ENCODE measurements at places on chromosomes 12 and 14. TPM values are rescaled to one million over a fixed set of nuclear protein-coding genes. Genes with fewer than 3 reads are reported as not detected.
A peak's percentile ranks its signal among the peaks of the same experiment; 100 is the strongest.

DNA sequence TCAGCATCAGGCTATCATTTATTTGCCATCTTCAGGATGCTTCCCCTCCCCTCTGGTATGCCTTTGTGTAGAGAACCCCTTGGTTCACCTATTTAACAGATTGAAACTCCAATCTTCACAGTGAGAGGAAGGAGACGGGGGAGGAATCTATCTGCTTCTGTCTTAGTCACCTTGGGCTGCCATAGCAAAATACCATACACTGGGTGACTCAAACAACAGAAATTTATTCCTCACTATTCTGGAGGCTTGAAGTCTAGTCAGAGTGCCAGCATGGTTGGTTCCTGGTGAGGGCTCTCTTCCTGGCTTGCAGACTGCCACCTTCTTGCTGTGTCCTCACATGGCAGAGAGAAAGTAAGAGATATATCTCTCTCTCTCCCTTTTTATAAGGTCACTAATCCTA is 13.5 kb upstream of the EML1 start:
- H3K36me3 ChIP-seq, result peaks cover 26% of the 10 kb centered on the region
- peak overlapping the region; percentile 13 for H3K27ac ChIP-seq
- H3K4me3 ChIP-seq, result no peak overlapping the region
- H3K4me1 ChIP-seq, result peaks cover 4% of the 10 kb centered on the region

DNA sequence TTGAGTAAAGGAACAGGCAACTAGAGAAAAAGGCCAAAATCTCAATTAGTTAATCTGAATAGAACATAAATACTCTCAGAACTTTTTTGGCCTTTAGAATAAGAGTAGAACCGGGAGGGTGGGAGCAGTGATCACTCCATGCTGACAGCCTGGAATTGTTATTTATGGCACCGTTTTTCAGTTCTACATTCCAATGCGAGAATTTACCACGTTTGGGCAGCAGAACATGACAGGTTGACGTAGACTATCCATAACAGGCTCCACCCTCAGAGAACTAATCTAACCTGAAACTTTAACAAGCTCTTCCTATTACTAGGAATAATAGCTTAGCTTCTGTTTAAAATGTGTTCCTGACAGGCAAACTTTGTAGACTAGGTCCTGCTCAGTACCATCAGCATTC is 379.1 kb downstream of the SEC23A start:
- no peak overlapping the region for H3K27ac ChIP-seq
- no peak overlapping the region for H3K4me3 ChIP-seq
- H3K27me3 ChIP-seq, result no peaks in the 10 kb centered on the region
- H3K36me3 ChIP-seq, result no peaks in the 10 kb centered on the region

The CFAP54 gene
- not detected for total RNA-seq

- H3K27ac ChIP-seq, result no peak overlapping the region
- no peaks in the 10 kb centered on the region for H3K4me1 ChIP-seq
- H3K4me3 ChIP-seq, result no peak overlapping the region
- H3K36me3 ChIP-seq, result no peaks in the 10 kb centered on the region
Observed at GRCh38 chr12:97235102-97235501, 227.5 kb upstream of the RMST start.

The KCNH3 gene
- total RNA-seq, result 0.08 TPM

GRCh38 chr12:113333877-113334785 is 778 bp downstream of the SLC8B1 start:
- no peaks in the 10 kb centered on the region for H3K27me3 ChIP-seq
- peaks cover 9% of the 10 kb centered on the region for H3K36me3 ChIP-seq
- H3K4me1 ChIP-seq, result peaks cover 14% of the 10 kb centered on the region
- no peak for DNase-seq
- H3K4me3 ChIP-seq, result peak overlapping the region; percentile 67

The TAS2R46 gene
- 0.89 TPM for total RNA-seq

The DAO gene
- not detected for total RNA-seq

GRCh38 chr14:103121121-103121845 is 2.0 kb upstream of the TNFAIP2 start:
- H3K36me3 ChIP-seq, result peaks cover 4% of the 10 kb centered on the region
- no peak overlapping the region for H3K4me3 ChIP-seq
- H3K4me1 ChIP-seq, result peaks cover 28% of the 10 kb centered on the region
- no peaks in the 10 kb centered on the region for H3K27me3 ChIP-seq
- no peak for DNase-seq

- no peaks in the 10 kb centered on the region for H3K36me3 ChIP-seq
- H3K4me1 ChIP-seq, result no peaks in the 10 kb centered on the region
- no peaks in the 10 kb centered on the region for H3K27me3 ChIP-seq
- DNase-seq, result no peak
- H3K27ac ChIP-seq, result no peak overlapping the region
- no peak overlapping the region for H3K4me3 ChIP-seq
Observed at GRCh38 chr14:79767251-79767650, 444.1 kb downstream of the DIO2 start.

DNA sequence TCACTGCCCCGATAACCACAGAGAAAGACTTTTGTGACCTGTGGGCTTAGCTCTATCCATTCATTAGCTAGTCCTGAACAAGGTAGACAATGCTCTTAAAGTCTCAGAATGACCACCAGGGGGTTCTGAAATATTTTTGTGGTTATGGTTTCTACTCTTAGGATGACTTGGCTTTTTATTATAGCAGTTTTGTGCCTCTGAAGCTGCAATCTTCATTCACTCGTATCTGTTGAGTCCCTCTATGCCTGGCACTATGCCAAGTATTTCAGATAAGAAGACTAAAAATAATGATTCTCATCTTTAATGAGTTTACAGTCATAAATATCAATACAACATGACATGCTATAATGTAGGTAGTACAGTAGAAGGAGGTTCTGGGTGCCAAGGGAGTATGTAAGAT is 130.8 kb upstream of the TRHDE start:
- H3K36me3 ChIP-seq, result no peaks in the 10 kb centered on the region
- H3K27ac ChIP-seq, result no peak overlapping the region
- no peaks in the 10 kb centered on the region for H3K4me1 ChIP-seq
- no peak for DNase-seq
- no peak overlapping the region for H3K4me3 ChIP-seq

The ANG gene
- total RNA-seq, result 2.7 TPM

The PAPOLA gene
- total RNA-seq, result 86.2 TPM

- no peak overlapping the region for H3K27ac ChIP-seq
- no peak for DNase-seq
- H3K27me3 ChIP-seq, result no peaks in the 10 kb centered on the region
- H3K36me3 ChIP-seq, result no peaks in the 10 kb centered on the region
- no peaks in the 10 kb centered on the region for H3K4me1 ChIP-seq
Observed at GRCh38 chr12:92721130-92721529, 18.3 kb downstream of the PLEKHG7 start.

DNA sequence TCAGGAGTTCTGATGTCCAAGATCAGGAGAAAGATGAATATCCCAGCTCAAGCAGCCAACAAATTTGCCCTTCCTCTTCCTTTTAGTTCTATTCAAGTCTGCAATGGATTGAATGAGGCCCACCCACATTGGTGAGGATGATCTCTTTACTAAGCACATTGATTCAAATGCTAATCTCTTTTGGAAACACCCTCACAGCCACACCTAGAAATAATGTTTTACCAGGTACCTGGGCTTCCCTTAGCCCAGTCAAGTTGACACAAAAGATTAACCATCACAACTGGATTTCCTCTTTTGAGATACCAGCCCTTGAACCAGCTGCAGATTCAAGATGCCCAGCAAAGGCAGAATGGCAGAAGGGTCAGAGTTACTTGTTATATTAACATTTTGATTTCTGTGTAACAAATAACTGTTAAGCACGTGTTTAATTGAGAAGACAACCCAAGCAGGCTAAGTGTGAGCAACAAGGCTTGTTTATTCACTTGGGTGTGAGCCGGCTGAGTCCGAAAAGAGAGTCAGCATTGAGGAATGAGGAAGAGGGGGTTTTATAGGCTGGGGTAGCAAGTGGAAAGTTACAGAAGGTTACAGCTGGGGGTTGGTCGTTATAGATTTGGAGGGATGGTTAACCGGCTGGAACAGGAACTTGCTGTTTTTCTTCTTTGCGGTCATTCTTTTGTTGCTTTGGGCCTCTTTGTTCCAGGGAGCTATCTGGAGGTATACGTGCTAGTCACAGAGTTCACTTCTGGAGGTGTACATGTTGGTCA is 180.3 kb downstream of the EMP1 start:
- no peak overlapping the region for H3K27ac ChIP-seq
- no peaks in the 10 kb centered on the region for H3K36me3 ChIP-seq
- H3K27me3 ChIP-seq, result no peaks in the 10 kb centered on the region

DNA sequence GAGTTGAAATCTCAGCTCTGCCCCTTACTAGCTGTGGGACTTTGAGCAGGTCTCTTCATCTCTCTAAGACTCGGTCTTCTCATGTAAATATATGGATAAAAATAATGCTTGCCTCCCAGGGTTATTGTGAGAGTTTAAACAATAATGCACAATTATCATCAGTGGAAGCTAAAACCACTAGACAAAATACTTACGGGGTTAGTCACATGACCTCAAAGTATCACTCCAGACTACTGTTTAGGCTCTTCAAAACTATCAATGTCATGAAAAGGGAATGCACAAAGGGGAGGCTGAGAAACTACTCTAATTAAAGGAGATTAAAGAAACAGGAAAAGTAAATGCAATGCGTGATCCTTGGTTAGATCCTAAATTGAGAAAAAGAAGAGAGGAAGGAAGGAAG is 24.5 kb upstream of the TSPAN11 start:
- no peak overlapping the region for H3K4me3 ChIP-seq
- no peaks in the 10 kb centered on the region for H3K27me3 ChIP-seq
- no peak overlapping the region for H3K27ac ChIP-seq
- H3K4me1 ChIP-seq, result peaks cover 28% of the 10 kb centered on the region
- H3K36me3 ChIP-seq, result no peaks in the 10 kb centered on the region

DNA sequence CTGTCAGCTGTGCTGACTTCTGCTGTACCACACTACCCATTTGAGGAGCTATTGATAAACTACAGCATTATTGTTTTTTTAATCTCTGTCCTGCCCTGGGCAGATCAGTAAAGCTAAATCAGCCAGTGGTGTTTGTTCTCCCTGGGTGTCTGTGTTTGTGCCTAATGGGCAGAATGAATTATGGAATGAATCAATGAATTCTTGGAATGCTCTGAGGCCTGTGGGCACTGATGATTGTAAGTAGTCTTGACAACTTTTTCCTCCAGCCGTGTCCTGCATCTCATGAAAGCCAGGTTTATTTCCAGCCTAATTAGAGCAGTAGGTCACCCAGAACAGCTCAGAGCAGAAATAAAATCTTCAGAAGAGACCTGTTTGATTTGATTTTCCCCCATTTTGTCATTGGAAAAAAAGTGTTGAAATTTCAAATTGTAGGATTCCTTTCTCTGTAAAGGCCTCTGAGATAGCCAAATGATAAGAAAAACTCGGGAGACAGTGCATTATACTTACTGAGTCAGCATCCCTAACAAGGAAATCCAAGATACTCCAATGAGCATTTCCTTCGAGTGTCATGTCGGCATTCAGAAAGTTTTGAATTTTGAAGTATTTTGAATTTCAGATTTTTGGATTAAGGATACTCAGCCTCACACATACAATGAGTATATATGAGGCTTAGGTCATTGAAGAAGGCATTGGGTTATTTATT is 19.4 kb upstream of the EVL start:
- H3K27me3 ChIP-seq, result no peaks in the 10 kb centered on the region
- DNase-seq, result no peak
- no peak overlapping the region for H3K27ac ChIP-seq
- H3K4me1 ChIP-seq, result peaks cover 6% of the 10 kb centered on the region

DNA sequence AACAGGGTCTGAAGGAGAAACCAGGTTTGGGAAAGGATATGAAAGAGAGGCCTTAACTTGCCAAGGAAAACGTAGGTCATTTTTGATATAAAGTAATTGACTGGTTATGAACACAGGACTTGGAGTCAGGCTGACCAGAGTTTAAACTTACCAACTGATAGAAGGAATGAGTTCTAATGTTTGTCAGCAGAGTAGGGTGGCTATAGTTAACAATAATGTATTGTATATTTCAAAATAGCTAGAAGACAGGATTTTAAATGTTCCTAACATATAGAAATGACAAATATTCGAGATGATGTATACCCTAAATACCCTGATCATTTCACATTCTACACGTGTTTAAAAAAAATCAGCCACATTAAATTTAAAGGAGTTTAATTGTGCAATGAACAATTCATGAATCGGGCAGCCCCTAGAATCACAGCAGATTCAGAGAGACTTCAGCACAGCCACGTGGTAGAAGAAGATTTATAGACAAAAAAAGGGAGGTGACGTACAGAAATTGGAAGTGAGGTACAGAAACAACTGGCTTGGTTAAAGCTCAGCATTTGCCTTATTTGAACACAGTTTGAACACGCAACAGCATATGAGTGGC is 52.5 kb upstream of the PLEKHG7 start:
- no peaks in the 10 kb centered on the region for H3K27me3 ChIP-seq
- H3K36me3 ChIP-seq, result no peaks in the 10 kb centered on the region
- no peak for DNase-seq
- H3K4me3 ChIP-seq, result no peak overlapping the region
- 0 out of 2 replicates have a peak, but pooled peaks cover 4% of the 10 kb centered on the region for H3K4me1 ChIP-seq

DNA sequence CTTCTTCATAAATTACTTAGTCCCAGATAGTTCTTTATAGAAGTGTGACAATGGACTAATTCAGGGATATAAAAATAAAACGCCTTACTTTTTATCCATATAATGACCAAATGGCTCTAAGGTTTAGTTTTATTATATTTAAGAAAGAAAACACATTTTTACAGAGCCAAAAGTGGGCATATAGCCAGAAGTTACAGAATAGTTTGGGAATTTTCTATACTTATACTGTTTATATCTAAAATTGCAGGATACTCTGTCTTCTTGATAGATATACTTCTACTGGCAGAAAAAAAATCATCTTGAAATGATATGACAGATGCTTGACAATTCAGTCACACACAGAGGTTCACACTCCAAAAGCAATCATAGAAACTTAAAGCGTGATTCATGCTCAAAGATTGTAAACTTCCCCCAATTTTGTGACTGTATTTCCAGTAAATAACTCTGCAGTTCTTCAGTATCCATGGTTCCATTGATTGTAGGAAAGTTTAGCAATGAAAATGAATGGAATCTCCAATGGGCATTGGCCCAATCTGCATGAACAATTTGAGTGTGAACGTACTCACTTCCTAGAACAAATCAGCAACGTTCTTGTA is 307.8 kb downstream of the NOVA1 start:
- peak; percentile 10 for DNase-seq
- H3K4me1 ChIP-seq, result no peaks in the 10 kb centered on the region
- no peaks in the 10 kb centered on the region for H3K36me3 ChIP-seq
- no peaks in the 10 kb centered on the region for H3K27me3 ChIP-seq

Measured in SJSA1 (cell line).